CD4-positive, alpha-beta T cell (primary cell): ENCODE measurements at places on chromosomes 6 and 20.

GRCh38 chr6:48078120-48078519 is 32.9 kb downstream of the PTCHD4 start:
- no peak for DNase-seq

- DNase-seq, result no peak
These were observed 8.7 kb downstream of the CHD6 start for GRCh38 chr20:41609474-41609873.

GRCh38 chr20:48278961-48279481 is 493.7 kb upstream of the SULF2 start:
- no peak for DNase-seq

GRCh38 chr6:17987697-17988421 is 424 bp upstream of the KIF13A start:
- DNase-seq, result peak; percentile 6

GRCh38 chr20:36519012-36519719 is 22.2 kb upstream of the MYL9 start:
- no peak for DNase-seq

- DNase-seq, result no peak
These were observed 59.3 kb downstream of the PRL start for GRCh38 chr6:22237526-22237925.

DNA sequence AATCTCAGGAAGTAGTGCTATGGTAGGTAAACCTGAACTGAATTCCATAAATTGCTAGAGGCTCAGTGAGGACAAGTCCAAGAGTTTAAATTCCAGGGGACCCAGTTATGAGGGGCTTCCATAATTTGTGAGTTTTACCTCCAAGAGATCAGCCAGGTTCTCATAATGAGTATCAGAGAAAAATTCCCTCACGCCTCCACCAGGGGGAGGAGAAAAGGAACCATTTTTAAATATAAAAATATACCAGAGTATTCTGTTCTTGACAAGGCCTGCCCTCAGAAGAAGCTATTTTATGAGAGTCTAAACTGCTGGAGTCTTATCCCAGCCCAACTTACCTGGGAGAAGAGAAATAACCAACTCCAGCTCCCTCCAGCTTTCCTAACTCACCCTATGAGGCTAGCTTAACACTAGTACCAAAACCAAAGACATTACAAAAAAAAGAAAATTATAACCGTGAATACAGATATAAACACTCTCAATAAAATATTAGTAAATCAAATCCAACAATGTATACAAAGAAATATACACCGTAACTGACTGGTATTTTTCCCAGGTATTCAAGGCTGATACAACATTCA is 158.7 kb downstream of the TFAP2A start:
- no peak for DNase-seq

GRCh38 chr6:9224539-9224938 is 789.2 kb upstream of the SLC35B3 start:
- no peak for DNase-seq

DNA sequence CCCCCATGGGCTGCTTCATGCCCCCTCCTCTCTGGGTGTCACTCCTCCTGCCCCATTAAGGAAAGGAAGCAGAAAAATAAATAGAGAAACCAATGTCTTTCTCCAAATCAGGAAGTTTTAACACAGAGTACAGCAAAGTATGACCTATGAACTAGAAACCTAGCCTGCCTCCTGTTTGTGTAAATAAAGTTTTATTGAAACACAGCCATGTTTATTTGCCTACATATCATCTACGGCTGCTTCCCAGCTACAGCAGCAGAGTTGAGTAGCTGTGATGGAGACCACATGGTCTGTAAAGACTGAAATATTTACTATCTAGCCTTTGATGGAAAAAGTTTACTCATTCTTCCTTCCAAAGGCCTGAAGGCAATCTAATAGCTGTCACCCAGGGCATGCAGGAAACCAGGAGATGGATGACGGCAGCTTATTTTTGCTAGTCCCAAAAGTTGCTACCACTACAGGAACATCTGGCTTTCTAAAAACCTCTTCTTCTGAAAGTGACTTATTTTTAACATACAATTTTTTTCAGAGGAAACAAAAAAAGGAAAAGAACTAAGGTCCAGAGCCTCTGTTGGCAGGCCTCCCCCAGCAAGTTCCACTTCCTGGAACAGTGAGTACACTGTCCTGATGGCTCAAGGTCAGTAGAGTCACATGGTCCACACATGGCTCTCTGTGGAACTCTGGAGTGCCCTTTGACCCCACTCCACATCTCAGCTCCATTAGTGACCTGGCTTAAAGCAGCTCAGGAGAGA is 287.8 kb downstream of the PTPRT start:
- no peak for DNase-seq

DNA sequence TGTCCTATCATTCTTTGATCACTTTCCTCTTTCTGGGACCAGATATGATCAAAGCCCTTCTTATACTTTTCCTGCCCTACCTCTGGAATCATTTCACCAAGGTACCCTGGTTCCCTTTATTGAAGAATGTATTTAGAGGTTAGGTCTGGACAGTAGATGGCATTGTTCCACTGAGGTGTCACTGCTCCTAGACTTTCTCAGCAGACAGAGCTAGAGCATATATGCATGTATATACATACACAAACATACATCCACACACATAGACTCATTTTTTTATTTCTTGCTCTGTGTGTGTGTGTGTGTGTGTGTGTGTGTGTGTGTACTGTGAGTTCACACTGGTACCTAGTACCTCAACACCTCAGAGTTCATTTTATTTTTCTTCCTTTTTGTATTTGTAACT is 40.9 kb downstream of the PTPRA start:
- DNase-seq, result no peak

- DNase-seq, result no peak
These were observed 150.6 kb downstream of the QKI start for GRCh38 chr6:163565140-163565539.

DNA sequence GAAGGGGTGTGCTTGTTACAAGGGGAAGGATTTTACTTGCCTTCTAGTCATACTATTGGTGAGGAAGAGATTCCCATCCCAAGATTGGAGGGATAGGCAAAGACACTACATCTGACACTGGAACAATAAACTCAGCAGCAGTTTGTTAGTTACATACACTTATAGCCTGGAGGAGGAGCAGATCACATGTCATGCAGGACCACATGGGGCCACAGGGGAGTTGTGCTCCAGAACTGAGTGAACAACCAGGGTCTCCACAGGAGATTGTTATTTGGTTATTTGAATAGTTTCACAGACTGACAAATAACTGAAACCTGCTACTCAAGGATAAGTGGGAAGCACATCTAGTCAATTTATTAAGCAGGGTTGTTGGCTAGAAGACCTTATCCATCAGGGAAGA is 559.4 kb upstream of the MANEA start:
- no peak for DNase-seq

DNA sequence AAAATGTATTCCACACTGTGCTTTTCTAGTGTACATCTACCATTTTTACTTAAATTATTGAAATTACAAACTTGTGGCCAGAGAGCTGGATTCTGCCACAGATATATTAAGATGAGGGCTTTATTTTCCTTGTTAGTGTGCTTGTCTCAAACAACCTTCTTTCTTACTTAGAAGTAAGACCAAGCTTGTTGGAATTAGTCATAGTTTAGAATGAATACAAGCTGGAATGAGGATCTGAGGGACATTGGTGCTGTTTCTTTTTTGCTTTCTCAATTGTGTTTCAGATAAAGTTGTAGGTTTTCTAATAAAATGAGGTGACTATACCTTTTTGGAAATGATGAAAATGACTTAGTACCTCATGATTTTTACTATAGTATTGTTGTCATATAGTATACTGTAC is 40.3 kb downstream of the UBR2 start:
- no peak for DNase-seq

DNA sequence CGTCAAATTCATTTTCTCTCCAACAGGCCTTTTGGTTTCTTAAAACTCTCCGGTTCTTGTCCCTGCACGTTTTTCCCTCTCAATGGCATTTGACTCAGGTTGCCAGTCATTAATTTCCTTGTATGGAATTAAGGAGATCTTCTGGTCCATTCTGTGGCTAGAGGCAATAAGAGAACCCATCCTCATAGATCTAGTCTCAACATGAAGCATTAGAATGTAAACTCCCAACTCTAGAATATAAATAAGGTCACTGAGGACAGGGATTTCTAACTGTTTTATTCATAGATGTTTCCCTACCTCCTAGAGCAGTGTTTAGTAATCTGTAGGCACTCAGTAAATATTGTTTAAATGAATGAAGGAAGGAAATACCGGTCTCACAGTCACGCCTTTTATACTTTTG is 185.2 kb upstream of the FLRT3 start:
- DNase-seq, result no peak

DNA sequence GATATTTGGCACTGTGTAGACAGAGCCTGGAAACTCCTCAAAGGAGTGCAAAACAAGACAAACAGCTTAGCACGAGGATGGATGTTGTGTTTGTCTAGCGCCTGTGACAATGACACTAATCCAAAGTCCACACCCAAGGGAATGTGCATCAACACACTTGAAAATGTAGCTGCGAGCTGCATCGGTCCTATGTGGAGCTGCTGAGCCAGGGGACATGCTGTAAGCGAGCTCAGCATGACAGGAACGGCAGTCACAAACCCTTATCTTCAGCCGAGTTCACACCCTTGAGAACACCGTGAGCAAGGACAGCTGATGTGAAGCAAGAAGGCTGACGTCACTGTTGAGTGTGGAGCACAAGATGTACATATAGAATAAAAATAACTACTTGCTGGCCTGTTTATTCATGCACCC is 684.3 kb downstream of the QKI start:
- no peak for DNase-seq

DNA sequence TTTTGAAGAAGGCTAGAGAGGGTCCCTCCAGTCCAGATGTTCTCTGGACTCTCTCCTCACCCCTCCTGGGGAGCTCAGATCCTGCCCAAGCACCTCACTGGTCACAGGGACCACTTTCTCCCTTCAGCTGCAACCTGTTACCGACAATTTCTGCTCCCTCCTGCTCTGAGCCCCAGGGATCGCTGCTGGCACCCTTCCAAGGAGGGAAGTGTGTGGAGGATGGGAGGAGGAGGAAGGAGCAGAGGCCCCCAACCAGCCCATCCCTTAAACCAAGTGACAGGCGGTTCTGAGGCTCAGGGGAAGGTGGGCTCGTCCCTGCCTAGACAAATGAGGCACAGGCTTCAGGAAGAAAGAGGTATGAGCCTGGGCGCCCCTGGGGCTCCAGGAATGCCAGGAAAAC is 13.9 kb downstream of the PMEPA1 start:
- no peak for DNase-seq

DNA sequence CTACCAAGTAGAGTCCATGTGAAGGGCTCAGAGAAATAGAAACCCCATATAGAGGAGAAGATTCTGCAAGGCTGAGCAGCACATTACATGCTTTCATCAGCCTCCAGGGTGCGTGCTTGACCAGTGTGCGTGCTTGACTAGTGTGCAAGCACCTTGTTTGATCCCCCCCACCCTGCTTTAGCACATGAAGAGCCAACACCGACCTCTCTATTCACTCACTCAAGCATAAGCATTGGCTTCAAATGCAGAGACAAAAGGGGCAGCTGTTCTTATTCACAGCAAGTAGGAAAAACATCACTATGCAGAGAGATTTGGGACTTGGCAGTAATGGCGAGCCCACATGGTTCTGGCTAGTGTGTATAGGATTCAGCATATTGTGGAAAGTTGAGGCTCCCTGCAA is 278.7 kb upstream of the RNF217 start:
- DNase-seq, result no peak

DNA sequence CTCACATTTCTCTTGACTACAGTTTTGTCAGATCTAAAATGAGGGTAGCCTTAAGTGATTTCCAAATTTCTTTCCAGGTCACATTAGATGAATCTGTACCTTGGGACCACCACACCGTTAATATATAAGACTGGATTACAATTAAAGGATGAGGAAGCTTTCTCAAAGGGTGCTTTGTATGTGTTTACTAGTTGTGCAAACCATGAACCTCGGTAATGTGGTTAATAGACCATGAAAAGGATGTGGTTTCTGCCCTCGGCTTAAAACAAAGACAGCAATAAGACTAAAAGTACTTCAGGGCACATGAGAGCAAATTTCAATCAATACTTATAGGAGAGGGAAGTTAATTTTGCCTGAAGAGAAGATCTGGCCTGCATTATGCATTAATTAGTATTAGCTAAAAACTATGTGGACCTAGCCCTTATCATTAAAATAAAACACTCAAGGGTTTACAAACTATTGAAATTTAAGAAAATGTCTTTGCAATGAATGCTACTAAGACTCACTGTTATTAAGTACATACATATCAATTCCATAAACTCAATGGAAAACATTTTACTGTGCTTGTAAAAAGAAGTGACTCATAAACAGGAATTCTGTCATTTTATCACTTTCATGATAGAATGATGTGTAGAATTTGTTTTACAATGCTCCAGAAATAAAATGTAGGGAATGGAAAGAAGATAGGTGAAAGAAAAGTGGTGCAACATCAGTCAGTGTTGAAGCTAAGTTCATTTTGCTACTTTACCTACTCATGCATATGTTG is 936 bp upstream of the TMX4 start:
- no peak for DNase-seq

DNA sequence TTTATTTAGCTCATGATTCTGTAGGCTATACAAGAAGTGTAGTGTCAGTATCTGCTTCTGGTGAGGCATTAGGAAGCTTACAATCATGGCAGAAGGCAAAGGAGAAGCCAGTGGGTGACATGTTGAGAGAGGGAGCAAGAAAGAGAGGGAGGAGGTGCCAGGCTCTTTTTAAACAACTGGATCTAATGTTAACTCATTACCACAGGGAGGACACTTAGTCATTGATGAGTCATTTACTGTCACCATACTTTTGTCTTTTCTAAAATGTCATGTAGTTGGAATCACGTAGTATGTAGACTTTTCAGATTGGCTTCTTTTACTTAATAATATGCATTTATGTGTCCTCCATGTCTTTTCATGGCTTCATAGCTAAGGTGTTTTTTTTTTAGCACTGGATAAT is 58.1 kb downstream of the NUS1 start:
- DNase-seq, result no peak

- DNase-seq, result no peak
These were observed 21.3 kb downstream of the KCNG1 start for GRCh38 chr20:51001430-51002265.

DNA sequence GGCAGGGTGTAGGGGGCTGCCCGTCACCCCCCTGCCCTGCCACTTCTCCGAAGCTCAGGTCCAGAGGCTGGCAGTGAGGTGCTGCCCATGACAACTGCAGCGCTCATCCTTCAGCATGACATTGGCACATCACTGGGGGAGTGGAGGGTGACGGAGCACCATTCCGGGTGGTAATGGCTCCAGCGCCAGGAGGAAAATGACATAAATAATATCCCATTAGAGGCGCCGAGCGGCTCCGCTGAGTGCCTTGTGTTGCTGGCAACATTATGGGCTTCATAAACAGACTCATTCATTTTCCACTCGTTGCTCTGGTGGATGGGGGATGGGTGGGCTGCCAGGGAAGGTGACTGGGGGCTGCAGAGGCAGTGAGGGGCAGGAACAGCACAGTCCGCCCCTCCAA is 56.9 kb upstream of the CTNNBL1 start:
- no peak for DNase-seq
